ENCODE measurements at places on chromosomes 7 and 10.

- DNase-seq = no peak
Measured at GRCh38 chr10:67912331-67912946, 28.0 kb downstream of the SIRT1 start.

DNA sequence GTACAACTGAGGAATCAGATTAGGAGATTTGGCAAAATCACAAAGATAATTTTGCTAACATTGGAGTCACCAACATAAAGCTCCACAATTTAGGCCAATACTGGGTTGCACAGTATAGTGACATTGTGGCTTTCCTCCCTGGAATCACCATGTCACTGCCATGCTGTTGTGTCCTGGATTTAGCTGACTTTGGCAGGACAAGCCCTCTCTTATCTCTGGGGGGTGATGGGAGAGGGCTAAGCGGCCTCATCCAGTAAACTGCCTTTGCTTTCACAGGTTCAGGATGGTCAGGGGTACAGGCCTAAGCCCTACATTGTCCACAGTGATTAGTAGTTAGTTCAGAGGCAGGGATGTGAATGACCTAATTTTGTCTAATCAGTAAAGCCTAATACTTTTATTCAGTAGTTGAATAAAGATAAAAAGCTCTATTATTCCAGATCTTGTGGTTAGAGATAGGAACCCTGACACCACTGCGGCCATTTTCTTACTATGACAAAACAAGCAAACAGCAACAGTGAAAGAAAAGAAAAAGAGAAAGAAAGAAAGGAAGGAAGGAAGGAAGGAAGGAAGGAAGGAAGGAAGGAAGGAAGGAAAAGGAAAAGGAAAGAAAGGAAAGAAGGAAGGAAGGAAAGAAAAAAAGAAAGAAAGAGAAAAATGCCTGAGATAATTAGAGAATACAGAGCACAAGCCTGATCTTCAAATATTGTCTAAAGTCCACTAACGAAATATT is 140.1 kb downstream of the ETV1 start:
- DNase-seq = no peak

DNA sequence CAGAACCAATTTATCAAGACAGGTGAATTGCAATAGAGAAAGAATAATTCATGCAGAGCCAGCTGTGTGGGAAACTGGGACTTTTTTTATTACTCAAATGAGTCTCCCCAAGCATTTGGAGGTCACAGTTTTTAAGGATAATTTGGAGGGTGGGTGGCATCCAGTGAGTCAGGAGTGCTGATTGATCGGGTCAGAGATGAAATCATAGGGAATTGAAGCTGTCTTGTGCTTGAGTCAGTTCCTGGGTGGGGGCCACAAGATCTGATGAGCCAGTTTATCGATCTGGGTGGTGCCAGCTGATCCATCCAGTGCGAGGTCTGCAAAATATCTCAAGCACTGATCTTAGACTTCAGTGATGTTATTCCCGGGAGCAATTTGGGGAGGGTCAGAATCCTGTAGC is 9.9 kb upstream of the MYO1G start:
- no peak for DNase-seq

DNA sequence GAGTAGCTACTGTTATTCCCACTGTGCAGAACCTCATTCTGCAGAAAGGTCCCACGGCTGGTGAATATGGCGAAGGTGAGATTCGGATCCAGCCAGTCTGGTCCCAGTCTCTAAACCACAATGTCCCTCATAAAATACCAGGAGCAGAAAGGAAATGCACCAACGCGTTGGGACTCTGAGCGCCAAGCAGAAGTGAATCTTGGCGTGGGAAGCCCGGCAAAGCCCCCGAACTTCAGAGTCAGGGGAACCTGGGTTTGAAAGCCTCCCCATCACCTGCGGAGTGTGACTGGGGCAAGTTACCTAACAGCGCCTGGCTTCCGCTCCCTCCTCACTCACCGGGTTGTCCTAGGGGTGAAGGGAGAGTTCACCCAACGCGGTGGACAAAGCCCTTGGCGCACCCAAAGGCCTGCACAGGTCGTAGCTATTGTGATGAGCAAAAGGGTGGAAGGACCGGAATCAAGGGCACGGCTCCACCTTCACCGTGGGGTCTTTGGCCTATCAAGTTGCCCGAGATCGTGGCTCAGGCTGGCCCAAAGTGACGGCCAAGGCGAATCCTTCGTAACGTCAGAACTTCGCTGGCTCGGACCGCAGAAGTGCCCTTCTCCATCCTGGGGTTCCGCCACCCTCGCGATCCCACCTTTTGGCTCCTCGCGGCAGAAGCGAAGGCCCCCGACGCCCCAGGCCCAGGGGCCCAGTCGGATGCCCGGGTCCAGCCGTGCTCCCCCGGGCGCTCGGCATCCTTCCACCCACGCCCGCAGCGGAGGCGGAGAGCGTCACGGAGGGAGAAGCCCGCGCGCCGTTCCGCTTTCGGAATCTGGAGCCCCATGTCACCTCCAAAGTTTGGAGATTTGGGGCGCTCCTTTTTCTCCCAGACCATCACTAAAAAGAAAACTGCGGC is 811 bp downstream of the RGS10 start:
- DNase-seq = no peak

- no peak for DNase-seq
Measured at GRCh38 chr10:36358736-36359135, 716.6 kb upstream of the FZD8 start.

- DNase-seq = no peak
Measured at GRCh38 chr7:54397836-54398612, 144.2 kb upstream of the VSTM2A start.

DNA sequence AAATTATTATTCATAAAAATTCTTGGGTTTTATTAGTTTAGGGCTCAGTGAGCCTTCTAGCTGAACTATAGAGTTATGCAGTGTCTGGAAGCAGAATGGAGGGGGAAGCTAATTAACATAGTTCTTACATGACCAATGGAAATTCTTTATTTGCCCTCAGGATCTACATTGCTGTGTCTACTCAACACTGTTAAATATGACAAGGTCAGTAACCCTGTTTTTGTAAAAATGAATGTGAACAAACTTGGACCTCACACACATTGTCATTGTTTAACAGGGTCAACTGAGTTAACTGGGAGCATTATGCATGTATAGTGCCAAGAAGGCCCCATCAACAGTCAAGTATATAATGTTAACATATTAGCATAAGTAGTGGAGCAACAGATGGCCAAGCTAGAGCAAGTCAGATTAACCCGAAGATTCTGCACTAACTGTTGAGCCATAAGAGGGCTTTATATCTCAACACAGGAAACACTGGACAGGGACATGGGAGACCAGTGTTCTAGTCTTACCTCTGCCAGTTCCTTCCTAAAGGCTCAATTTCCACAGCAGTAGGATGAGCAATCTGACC is 122.5 kb upstream of the SEM1 start:
- DNase-seq = no peak

GRCh38 chr7:157058701-157059100 is 48.2 kb upstream of the MNX1 start:
- no peak for DNase-seq

- DNase-seq = no peak
Measured at GRCh38 chr10:129307141-129307540, 159.9 kb upstream of the MGMT start.

GRCh38 chr10:77648472-77648871 is 10.9 kb upstream of the KCNMA1 start:
- no peak for DNase-seq

DNA sequence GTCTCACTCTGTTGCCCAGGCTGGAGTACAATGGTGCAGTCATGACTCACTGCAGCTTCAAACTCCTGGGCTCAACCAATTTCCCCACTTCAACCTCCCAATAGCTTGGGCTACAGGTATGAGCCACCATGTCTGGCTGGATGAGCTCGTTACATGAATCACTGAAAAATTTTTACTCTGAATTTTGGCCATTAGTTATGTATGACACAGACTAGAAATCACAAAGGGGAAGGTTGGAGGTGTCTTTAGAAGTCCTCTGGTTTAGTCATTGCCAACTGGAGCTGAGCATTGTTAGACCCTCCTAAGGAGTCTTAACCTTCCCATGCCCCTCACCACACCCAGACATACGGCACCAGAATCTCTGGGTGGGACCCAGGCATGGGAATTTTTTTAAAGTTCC is 34.7 kb downstream of the SVIL start:
- DNase-seq = no peak

DNA sequence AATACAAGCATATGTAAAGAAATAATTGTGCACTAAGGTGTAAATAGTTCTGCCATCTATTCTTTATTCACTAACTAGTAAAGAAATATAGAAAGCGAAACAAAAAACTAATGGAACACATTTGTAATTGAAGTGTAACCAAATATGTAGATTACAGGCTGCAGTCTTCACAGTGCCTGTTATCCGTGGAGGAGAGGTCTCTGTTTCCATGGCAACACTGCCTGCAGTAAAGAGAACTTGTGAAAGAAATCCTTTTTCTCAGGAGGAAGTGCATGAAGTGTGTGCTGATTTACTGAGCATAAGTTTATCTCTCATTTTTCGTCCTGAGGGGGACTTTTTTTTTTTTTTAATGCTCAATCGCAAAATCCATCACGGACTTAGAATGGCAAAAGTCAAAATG is 102.5 kb downstream of the APBB1IP start:
- peak; percentile 2 for DNase-seq

GRCh38 chr10:110437761-110438341 is 59.9 kb upstream of the DUSP5 start:
- DNase-seq = no peak

DNA sequence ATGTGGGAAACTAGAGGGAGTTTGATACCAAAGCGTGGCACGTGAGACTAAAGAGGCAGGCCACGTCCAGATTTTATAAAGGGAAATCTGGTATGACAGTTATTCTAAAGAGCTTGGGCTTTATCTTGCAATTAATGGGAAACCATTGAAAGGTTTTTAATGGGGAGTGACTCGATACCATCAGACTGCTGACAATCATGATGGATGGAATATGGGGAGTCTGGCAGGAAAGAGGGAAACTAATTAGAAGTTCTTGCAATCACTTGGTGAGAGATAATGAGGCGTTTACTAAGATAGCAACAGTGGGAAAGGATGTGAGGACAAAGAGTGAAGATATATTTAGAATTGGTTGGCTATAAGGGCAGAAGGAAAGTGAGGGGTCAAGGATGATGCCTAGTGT is 94.0 kb downstream of the MBL2 start:
- no peak for DNase-seq

- DNase-seq = peak; percentile 42
Measured at GRCh38 chr10:104350127-104350635, 3.5 kb upstream of the CFAP58 start.

DNA sequence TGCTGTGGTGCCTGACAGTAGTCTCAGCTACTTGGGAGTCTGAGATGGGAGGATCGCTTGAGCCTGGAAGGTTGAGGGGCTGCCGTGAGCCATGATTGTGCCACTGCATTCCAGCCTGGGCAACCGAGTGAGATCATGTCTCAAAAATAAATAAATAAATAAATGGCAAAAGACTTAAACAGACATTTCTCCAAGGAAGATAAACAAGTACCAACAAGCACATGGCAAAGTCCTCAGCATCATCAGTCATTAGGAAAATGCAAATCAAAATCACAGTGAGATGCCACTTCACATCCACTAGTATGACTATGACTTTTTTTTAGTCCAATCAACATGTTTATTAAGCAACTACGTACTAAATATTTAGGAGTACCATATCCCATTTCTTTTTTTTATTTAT is 21.3 kb upstream of the KPNA7 start:
- DNase-seq = no peak

Measured in GDM1 (cell line).